NCI-H2171 (cell line): ENCODE measurements at places on chromosomes 13 and 19.

DNA sequence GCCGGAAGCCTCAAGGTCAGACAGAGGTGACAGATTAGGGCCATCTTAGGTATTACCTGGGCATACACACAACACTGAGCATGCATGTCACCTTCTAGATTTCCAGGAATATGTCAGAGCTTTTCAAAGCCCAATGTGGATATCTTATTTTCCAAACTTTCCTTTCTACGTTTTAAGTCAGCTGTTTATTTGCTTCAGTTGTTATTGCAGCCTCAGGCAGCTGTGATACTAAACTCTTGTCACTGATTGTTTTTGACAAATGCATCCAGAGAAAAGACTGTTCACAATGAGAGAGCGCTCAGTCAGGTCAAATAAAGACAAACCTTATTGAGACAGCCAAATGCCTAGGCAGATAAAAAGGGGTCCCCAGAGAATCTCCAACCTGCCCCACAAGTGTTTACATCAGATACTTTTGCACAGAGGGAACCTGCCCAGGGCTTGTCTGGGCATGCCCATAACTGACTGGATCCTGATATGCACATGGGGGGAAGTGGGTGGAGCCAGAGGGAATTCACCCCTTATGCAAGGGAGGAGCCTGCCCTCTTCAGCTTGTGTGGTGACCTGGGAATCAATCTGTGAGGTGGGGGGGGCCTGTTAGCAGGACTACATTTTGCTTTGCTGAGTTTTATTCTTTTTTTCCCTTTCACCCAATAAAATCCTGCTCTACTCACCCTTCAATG is 28.5 kb downstream of the MED4 start:
- DNase-seq: peak; percentile 87

- DNase-seq: no peak
Observed at GRCh38 chr13:74090869-74091605, 43.2 kb downstream of the KLF12 start.

GRCh38 chr19:7145494-7145893 is 76.0 kb downstream of the ZNF557 start:
- no peak for DNase-seq

DNA sequence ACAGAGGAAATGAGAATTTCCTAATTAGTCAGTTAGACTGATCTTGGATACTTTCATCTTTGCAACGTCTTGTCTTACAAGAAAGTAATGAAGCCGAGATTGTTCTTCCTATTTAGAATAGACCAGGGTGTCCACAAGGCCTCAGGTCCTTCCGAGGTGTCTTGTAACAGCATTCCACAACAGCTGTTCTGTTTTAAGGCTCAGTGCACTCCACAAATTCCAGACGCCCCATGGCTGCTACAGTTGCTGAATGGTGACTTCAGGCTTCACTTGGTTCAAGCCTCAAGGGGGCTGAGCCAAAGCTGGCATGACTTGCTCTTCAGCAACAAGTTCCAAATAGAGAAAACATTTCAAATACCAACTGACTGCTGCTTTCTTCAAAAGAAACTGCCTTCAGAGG is 143.4 kb downstream of the SHISA2 start:
- no peak for DNase-seq

DNA sequence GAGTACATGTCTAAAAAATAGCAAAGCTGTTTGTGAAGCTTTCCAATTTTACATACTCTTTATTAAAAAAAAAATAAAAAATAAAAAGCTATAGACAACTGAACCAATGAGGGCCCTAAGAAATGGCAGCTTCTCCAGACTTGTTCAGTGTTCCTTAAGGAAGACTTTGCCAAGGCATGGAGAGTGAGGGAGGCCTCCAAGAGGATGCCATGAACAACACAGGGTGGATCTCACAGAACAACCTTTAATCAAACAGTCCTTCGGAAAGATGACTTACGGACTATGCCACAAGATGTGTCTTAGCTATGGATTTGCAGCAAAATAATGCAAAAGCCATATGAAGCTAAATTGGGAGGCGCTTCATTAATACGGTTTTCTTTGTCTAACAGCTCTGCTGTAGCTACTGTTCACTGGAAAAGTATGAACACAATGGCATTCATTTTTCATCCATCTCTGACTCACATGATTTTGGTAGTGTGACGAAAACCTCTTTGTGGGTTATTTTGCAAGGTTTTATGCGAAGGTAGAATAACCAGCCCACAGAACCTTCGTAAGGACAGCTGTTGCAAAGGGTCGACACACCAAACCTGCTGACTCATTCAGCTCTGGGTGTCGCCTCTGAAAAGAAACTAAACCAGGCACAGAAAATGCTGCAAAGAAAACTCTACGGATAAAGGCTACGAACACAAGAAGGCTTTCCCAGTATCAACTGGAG is 27.7 kb downstream of the EFNB2 start:
- DNase-seq: no peak

GRCh38 chr13:41960211-41960636 is 685 bp downstream of the VWA8 start:
- no peak for DNase-seq

DNA sequence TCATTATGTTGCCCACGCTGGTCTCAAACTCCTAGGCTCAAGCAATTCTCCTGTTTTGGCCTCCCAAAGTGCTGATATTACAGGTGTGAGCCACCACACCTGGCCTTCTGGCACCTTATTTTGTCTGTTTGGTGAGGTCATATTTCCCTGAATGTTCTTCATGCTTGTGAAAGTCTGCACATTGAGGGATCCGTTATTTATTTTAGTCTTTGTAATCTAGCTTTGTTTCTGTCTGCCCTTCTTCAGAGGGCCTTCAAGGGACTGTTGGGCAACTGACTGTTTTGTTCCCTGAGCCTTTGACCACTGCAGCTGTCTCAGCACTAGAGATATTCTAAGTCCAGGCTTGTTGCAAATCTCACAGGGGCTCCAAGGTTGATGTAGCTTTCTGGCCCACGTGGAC is 110.5 kb upstream of the RFC3 start:
- no peak for DNase-seq

DNA sequence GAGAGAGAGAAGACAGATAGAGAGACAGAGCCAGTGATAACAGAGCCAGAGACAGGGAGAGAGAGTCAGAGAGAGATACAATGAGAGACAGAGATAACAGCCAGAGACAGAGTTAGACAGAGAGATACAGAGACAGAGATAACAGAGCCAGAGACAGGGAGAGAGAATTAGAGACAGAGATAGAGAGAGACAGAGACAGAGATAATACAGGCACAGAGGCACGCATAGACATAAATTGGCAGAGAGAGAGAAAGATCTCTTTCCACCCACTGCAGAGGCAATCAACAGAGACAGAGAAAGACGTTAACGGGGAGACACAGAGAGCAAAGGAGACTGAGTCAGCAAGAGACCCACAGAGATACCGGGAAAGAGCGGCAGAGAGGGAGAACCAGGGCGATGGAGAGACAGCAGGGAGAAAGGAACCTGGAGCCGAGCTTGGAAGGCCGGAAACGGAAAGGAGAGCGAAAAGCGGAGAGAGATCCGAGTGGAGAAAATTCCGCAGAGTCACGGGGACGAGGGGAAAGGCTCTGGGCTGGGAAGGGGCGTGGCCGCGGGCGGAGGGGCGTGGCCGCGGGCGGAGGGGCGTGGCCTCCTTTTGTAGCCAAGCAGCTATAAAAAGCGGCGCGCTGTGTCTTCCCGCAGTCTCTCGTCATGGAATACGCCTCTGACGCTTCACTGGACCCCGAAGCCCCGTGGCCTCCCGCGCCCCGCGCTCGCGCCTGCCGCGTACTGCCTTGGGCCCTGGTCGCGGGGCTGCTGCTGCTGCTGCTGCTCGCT is at the start of gene TNFSF9:
Gene TNFSF9 (plus strand): TSS at position 641 of the 777 bp plus-strand sequence. CDS start 11 bp downstream, at position 652.
- DNase-seq: peak; percentile 40

DNA sequence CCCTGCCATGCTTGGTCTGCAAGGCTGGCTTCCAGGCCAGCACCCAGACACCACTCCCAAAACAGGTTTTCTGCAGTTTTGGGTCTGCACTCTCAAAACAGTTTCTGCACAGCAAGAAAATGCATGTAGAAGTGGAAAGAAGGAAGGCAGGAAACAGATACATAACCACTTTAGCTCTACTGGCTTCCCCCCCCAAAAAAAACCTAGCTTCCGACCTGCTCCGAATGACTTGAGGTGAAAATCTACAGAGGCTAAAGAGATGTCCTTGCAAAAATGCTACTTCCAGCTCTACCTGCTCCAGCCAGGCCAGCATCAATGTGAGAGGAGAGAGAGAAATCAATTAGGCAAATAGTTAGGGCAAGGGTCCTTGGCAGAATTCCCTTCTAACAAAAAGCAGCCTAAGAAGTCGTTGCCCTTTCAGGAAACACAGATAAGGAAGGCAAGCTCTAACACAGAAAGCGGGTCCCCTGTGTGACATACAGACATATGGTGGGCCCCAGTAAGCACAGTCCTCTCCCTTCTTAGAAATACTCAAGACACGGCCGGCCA is 3.4 kb downstream of the C19orf12 start:
- DNase-seq: no peak
